Mesothelial cell of epicardium (in vitro differentiated cells): ENCODE measurements at places on chromosomes 4 and X.

GRCh38 chrX:69063486-69063885, 101.8 kb downstream of the PJA1 start:
- no peak for DNase-seq

DNA sequence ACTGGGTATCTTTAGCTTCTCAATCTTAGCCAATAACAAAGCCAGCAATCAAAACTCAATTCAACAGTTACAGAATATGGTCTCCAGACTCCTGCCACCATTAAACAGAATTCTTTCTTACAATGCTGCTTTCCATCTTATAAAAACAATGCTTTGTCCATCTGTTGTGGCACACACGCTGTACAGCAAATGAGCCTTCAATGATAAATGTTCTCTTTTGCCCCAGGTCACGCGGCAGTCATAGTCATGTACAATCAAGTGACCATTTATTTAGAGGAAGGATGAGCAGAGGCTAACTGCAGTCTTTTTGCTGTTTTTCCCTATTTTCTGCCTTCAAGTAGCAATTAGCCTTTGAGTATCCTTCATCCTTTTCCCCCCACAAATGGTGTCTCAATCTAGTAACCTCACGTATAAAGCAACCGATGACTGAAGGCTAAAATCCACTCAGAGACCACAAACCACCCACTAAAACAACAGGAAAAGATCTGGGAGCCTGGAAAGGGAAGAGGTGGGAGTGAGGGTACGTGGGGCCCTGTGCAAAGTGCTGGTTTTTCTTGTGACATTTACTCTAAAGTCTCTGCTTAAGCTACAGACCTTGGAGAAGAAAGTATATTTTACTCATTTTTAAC, 24.4 kb downstream of the TRIM2 start:
- DNase-seq, result no peak

DNA sequence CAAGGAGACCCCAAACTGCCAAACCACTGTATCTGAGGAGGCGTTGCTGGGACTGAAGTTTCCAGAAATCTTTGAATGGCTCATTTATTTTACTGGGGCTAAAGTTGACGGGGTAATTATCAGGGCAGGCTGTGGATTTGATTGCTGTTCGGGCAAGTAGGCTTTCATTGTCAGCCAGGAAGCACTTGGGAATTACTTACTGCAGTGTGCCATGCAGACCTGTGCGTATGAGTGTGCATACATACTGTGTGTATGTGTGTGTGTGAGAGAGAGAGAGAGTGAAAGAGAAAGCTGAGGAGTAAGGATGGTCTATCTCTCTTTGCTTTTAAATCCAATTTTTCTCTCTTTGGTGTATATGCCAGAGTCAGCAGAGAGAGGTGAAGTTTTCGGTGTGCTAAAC, 122.7 kb downstream of the NPNT start:
- DNase-seq, result no peak

- DNase-seq, result no peak
Measured at GRCh38 chr4:123446865-123447474, 50.4 kb downstream of the SPRY1 start.

DNA sequence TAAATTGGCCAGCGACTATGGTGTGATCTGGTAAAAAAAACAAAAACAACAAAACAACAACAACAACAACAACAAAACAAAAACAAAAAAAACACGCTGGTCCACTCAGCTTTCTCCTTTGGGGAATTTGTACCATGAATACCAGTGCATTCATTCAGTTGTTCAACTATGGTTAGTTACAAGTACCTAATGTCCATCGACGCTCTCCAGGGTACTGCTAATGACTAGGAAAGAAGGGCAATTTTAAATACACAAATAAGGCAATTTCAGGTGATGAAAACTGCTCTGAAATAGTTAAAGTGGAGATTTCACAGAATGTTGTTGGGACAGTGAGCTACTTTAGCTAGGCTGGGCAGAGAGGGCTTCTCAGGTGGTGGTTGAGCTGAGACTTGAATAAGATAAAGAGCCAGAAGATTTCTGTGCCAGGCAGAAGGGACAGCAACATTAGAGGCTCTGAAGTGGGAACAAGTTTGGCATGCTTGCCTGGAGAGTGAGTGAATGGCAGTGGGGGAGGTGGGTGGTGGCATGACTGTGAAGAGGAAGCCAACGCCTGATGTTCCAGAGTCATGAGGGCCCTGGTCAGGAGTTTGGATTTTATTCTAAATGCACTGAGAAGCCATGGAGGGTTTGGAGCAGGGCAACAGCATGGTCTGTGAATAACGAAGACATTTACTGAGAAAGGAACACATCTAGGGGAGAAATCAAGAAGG, 45.9 kb upstream of the PGRMC2 start:
- no peak for DNase-seq

GRCh38 chr4:102586002-102586643, 85.0 kb downstream of the NFKB1 start:
- no peak for DNase-seq

DNA sequence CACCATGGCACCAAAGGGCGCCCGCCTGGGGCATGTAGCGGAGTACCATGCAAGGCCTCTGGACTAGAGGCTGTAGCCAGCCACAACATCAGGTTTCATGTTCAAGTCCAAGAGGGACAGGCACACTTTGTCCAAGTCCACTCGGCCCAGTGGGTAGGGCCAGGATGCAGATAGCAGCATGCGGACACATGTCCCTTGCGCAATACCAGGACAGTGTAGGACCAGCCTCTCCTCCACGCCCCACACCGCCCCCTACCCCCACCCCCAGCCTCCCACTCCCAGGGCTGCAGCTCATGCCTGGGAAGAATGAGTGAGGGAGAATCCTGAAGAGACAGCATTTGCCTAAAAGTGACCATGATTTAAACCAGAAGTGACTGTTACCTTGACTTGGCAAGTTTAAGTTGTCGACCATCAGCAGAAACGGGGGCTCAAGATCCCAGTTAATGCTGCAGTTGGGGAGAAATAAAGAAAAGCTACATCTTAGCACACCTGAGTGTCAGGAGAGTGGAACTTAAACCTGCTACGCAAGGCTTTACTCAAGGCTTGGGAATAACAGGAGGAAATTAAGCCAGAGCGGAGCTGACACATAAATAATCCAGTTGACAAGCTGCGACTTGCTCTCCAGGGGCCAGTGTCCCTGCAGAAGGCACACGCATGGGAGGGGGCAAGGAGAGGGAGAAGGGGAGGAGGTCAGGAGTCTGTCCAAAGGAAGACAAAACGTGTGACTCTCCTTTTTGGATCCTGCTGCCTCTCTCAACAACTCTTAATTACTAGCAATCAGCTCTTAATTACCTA, 221.7 kb downstream of the BCOR start:
- no peak for DNase-seq

- DNase-seq, result no peak
Measured at GRCh38 chr4:152266831-152267480, 268.9 kb downstream of the FBXW7 start.

DNA sequence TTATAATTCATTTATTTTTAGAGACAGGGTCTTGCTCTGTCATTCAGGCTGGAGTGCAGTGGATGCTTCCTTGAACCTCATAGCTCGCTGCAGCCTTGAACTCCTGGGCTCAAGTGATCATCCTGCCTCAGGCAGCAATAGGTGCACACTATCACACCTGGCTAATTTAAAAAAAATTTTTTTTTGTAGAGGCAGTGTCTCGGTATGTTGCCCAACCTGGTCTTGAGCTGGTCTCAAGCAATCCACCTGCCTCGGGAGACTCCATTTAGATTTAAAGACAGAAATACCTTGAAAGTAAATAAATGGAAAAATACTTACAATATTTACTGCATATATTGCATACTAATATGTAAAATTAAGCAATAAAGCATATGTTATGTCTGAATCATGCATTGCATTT, 40.3 kb upstream of the MAB21L2 start:
- DNase-seq, result no peak

DNA sequence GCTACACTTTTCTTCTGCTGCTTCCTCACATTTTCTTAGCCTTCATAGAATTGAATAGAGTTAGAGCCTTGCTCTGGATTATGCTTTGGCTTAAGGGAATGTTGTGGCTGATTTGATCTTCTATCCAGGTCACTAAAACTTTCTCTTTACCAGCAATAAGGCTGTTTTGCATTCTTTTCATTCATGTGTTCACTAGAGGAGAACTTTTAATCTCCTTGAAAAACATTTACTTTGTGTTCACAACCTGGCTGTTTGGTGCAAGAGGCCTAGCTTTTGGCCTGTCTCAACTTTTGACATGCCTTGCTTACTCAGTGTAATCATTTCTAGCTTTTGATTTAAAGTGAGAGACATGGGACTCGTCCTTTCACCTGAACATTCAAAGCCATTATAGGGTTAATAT, 87.7 kb upstream of the RAB40AL start:
- DNase-seq, result no peak

DNA sequence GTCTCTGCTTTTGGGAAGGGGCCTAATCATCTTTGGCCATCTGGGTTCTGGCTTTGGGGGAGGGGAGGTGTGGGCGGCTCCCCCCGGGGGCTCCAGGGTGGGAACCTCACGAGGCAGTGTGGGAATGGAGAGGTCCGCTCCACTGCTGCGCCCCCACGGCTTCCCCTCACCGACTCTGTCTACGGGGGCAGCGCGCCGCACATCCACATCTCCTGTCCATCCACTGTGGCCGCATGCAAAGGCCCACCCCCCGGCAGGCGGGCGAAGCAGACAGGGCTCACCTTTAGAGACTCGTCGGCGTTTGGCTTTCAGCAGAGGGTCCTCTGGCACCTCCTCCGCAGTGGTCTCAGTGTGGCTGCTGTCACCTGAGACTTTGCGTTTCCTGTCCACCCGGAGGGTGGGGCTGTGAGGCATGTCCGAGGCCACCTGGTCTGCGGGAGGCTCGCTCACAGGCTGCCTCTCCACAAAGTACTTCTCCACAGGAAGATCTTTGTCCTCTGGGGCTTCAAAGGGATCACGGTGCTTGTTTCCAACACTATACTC, 33.6 kb downstream of the BCOR start:
- DNase-seq, result no peak

DNA sequence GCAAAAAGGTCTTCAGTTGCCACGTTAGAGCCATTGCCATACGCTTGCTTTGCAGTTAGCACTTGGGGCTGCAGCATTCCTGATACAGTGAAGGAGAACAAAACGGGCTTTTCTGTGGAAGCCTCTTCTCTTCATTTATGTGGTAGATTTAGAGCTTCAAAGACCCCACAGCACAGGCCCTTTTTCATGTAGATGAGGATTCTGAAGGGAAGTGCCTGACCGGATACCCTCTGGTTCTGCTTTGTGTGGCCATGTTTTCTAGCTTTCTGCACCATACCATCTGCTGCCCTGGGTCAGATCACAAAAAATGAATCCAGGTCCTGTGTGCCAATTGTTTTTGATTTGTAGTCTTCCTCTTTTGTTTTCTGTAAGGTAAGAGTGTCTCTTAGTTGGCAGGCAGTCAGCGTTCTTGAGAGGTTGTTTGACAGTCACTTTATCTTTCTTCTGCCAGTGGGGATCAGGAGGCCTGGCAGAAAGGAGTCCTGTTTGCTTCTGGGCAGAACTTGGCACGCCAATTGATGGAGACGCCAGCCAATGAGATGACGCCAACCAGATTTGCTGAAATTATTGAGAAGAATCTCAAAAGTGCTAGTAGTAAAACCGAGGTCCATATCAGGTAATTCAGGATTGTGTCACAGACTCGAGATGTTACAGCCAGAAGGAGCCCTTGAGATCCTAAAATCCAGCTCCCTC, 7.7 kb downstream of the LAP3 start:
- DNase-seq, result no peak

GRCh38 chrX:51608126-51608525, 10.6 kb downstream of the CENPVL3 start:
- DNase-seq, result no peak

DNA sequence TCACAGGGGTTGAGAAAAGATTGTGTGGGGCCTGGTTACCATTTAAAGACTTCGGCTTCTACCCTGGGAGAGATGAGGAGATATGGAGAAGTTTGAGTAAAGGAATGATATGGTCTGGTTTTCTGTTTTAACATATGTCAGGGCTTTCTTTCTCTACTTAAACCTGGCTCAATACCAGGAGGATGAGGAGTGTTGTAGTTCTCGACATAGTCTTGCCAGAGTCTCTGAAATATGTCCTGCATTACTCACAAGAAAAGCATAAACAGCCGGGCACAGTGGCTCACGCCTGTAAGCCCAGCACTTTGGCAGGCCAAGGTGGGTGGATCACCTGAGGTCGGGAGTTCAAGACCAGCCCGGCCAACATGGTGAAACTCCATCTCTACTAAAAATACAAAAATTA, 16.4 kb upstream of the ACE2 start:
- DNase-seq, result no peak

DNA sequence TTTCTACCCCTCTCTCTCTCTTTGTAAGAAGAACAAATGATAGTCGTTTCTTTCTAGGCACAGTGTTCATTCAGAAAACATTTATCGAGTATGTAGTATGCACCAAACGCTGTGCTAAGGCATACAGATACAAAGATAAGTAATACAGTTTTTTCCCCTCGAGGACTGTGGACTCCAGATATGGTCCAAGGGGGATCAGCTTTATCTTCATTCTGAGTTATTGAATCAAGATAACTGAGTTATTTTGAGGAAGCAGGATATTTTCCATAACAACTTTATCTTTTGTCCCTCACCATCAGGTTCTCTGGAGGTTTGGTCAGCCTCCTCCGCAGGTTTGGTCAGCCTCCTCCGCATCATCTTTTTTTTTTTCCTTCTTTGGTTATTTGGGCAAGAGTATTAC, 15.0 kb downstream of the EREG start:
- DNase-seq, result no peak

DNA sequence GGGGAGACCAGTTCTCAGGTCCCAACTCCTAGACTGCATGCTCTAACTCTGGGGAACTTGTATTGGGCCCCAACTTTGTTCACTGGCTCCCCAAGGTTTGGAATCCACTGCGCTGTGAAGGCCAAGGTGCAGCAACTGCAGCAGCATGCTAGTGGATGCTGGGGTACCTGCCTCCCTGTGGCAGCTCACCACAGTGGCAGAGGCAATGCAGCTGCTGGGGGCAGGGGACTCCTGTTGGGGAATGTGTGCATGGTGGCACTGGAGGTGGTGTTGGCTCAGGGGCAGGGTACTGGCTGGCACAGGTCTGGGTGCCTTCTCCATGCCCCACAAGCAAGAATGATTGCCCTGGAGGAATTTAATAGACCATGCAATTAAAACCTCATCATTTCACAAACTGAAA, 493.4 kb upstream of the GALNT7 start:
- DNase-seq, result no peak

DNA sequence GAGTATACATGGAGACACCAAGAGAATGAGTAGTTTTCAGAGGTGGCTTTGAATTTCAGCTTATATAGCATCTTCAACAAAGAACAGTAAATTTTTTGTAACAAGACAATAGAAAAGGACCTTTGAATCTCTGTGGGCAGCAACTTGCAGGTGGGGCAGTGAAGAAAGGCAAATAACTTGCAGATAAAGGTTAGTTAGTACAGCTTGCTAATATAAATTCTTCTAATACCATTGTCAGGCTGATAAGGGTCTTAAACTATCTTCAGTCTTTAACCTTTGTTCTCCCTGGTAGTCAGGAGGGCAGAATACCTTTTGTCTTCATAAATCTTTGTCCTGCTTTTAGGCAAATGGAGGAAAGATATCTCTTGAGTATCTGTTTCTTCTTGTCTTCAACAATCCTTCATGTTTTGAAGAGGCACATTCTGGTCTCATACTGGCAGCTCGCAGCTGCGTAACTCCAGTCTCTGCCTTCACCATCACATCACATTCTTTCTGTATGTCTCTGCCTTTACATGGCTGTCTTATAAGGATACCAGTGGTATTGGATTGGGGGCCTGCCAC, 16.0 kb downstream of the ANXA3 start:
- no peak for DNase-seq

- DNase-seq, result no peak
Measured at GRCh38 chr4:40713798-40714197, 36.0 kb upstream of the NSUN7 start.

GRCh38 chrX:19496711-19497110, 18.6 kb downstream of the MAP3K15 start:
- DNase-seq, result no peak
